Ammon's horn (tissue), 1 donor: ENCODE measurements at places on chromosomes 12 and 14.
A peak's percentile ranks its signal among the peaks of the same experiment; 100 is the strongest.

GRCh38 chr12:12941450-12942350 lies 10.3 kb downstream of the GPRC5D start:
- no peak for DNase-seq

GRCh38 chr14:95943699-95944098 lies 67.1 kb downstream of the TUNAR start:
- DNase-seq, result peak; percentile 63

DNA sequence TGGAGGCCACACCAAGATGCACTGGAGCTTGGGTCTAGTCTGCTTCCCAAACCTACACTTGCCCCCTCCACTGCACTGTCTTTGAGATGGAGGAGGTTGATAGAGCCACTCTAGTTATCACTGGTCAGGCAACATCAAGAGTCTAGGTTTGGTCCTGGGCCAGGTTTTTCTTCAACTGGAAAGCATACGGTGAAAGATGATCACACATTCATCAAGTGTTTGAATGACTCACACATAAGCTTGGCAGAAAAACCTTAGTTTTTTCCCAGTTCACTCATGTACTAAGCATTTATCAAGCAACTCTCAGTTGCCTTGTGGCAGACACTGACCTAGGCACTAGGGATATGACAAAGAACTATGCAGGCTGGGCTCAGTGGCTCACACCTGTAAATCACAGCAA lies 84.5 kb downstream of the PLEKHG3 start:
- DNase-seq, result no peak

DNA sequence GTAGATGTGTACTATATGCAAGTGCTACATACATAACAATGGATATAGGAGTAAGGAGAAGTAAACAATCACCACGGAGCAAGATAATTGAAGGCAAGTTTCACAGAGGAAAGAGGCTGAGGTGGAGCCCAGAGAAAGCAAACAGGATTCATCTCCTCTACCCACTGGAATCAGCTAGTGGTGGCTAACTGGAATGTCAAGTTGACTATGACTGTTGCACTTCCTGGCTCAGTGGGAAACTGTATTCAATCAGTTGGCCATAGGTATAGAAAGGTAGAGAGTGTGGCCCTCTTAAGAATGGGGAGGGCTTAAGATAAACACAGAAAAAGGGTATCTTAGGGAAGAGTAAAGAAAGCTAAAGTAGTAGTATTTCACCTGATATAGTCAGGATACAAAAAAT lies 62.4 kb downstream of the MAP4K5 start:
- DNase-seq, result no peak

DNA sequence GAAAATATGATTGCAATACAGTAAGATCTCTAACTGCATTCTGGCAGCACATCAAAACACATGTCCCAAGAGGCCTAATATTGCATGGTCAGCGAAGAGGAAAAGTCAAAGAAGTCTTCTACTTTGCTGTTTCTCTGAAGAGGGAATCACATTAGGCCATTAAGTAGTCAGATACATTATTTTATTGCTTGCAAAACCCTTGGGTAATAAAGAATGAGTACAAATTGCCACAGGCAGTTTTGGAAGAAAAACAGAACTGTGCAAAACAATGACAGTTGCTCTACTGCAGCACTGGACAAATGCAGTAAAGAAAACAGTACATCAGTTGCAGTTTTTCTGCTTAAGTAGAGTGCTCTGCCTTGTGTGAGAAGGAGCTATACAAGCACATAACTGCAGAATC lies 211.9 kb downstream of the MED13L start:
- DNase-seq, result no peak

DNA sequence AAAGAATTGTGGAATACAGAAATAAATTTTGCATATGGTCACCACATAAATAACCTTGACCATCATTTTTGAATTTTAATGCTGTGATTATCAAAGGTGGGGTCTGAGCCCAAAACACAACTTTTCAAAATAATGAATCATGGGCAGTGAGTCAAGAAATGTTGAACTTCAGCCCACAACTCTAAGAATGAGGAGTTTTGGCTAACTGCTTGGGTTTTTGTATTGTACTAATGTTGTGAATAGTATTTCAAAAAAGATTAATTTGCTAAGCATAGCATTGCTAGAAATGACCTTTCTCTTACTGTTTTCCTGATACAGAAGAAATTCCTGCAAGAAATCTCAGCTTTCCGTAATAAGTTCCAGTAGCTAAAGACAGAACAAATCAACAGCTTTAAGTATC lies 24.4 kb upstream of the YARS2 start:
- no peak for DNase-seq

- DNase-seq, result no peak
Observed at GRCh38 chr12:14442221-14442881, 76.9 kb downstream of the ATF7IP start.
